A549 treated with dexamethasone at 1 μM for 4 hours (cell line): ENCODE measurements at places on chromosomes 11 and 22. TPM values are rescaled to one million over a fixed set of nuclear protein-coding genes. Genes with fewer than 3 reads are reported as not detected.

Gene FUT4
- 2.4 to 3.0 TPM (median 2.9 TPM) in 5 replicates for total RNA-seq

Gene SCT
- not detected in 5 replicates for total RNA-seq

Gene SLC37A2
- 0.06 to 0.21 TPM (median 0.08 TPM) in 5 replicates for total RNA-seq

Gene CAPN5
- 6.3 to 10.0 TPM (median 8.6 TPM) in 5 replicates for total RNA-seq

Gene MRGPRX3
- total RNA-seq, result 0.14 TPM in 1 of 5 replicates, not detected in the others

Gene RASL10A
- 0.11 to 0.25 TPM (median 0.19 TPM) in 5 replicates for total RNA-seq

Gene MMP12
- total RNA-seq, result 0.04 to 0.12 TPM (median 0.08 TPM) in 4 of 5 replicates, not detected in the other
